ENCODE measurements at places on chromosomes 2 and 18.

- DNase-seq = no peak
These were observed 89.1 kb downstream of the AKAIN1 start for GRCh38 chr18:5107988-5108387.

DNA sequence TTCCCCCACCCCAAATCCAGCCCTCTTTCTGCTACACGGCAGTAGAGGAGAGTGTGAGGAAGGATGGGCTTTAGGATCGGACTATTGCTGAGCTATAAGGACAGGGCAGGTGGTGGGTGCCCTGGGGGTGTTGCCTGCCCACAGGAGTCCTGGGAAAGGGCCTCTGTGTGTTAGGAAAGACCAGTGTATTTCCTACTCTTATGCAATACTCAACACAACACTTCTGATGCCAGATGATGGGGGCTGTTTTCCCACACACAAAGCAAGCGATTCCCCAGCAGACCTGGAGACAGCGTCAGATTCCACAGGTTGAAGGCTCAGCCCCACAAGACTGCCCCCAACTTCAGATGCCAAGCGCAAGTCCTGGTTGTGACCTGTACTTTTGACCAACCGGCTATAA lies 91.0 kb upstream of the LCLAT1 start:
- no peak for DNase-seq

DNA sequence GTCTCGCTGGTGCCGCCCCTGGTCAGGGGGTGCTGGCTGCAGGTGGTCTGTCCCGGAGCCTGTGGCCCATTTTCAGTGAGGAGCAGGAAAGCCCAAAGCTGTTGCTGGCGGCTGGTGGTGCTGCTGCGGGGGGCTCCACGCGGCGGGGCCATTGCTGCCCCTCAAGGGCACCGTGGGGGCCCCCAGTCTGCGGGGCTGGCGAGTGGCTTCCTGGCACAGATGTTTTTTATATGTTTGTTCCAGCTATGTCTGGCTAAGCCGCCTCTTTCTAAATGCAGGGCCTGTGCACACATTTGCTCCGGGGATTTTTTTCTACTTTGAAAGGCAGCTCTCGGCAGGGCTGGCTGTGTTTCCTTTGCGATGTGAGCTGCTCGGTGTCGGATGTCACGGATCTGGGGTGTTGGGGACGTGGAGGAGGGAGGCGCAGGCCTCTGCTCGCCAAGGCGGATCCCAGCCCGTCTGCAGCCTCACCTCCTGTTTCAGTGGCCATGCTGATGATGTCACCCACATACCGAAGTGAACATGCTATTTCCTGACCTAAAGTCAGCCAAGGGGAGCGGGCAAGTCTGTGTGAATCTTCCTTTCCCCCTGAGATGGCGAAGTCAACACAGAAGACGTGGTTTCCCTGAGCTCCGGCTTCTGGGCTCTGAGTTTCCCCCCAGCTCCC lies 112.0 kb upstream of the CTDP1 start:
- peak; percentile 8 for DNase-seq

- no peak for DNase-seq
These were observed 55.0 kb downstream of the MEP1B start for GRCh38 chr18:32244881-32245280.

DNA sequence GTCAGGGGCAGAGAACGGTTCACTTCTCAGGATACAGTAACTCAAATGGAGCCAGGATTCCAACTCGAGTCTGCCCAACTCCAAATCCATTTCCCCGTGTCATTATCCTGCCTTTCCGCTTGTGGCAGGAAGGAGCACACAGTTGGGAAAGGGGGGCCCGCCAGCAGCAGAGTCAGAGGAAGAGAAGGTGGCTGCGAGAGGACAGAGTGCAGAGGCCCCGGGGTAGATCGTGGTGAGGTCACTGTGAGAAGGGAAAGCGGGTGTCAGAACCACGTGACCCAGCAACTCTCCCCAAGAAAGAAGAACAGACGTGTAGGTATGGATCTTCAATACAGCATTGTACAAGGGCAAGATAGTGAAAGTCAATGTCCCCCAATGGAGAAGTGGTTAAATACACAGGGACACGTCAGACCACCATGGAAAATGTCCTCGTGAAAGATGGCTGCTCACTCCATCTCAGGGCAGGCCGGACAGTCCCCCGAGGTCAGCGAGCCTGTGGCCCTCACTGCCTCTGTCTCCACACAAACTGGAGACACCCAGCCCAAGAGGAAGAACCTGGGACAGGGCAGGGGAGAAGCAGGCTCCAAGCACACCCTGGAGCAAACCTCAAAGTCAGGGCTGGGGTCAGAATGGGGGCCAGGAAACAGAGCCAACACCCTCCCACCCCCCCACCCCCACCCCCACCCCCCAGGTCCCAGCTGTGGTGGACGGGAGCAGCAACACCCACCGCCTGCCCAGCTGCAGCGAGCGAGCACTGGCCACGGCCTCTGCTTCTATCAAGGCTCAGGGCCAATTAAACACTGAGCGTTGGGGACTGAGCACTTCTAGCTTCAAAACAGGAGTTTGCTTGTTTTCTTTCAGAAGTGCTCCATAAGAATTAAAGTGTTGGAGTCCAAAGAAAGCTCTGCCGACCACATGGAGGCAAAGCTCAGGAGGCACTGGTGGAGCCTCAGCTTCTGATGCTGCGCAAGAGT lies 92.7 kb downstream of the EIPR1 start:
- no peak for DNase-seq

GRCh38 chr18:9673296-9674251 lies 34.5 kb upstream of the RAB31 start:
- peak; percentile 40 for DNase-seq

- no peak for DNase-seq
These were observed 47.0 kb downstream of the REV1 start for GRCh38 chr2:99442837-99443236.

- DNase-seq = no peak
These were observed 1.2 kb downstream of the EPB41L3 start for GRCh38 chr18:5542515-5543035.

- no peak for DNase-seq
These were observed 61.8 kb upstream of the CDC42EP3 start for GRCh38 chr2:37733251-37733650.

DNA sequence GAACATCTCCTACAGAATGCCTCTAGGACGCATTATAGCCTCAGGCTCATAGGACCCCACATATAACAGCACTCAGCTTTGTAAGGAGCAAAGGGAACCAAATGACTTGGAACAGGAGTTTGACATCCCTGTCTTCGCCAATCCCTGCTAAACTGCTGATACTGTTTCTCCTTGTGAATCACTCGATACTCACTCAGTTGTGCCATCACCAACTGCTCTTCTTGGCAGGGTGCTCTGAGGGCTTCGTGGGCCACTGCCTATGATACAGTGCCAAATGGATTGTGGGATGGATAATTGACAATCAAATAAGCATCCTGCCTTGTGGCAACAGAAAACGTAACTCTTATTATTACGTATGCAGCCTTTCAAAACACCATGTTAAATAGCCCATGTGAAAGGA lies 396.3 kb downstream of the RIT2 start:
- DNase-seq = no peak

- DNase-seq = no peak
These were observed 10.7 kb upstream of the SULT1C4 start for GRCh38 chr2:108367014-108367413.

GRCh38 chr2:112150851-112151250 lies 12.7 kb downstream of the FBLN7 start:
- no peak for DNase-seq

DNA sequence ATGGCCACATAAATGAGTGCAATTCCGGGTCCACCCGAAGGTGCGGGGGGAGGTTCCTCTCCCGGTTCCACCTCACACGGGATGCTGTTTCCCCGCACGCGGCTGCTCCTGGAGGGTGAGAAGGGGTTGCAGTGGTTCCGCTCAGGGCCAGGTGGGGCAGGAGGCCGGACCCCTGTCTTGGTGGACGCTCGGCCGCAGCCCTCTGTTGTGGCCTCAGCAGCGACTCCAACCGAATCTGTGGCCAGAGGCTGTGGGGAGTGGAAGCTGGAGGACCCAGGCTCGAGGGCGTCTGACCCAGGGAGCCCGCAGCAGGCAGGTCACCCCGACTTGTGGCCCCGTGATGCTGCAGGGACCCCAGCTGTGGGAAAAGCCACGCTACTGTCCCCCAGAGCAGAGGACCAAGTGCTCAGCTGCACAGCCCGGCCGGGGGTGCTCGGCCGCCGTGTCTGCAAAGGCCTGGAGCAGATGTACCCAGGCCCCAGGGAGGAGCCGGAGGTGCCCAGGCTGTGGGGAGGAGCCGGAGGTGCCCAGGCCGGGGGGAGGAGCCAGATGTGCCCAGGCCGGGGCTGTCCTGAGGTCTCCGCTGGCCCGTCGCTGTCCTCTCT lies 83.9 kb downstream of the RTP5 start:
- no peak for DNase-seq

- no peak for DNase-seq
These were observed 82.8 kb downstream of the SLC25A12 start for GRCh38 chr2:171811245-171811628.

DNA sequence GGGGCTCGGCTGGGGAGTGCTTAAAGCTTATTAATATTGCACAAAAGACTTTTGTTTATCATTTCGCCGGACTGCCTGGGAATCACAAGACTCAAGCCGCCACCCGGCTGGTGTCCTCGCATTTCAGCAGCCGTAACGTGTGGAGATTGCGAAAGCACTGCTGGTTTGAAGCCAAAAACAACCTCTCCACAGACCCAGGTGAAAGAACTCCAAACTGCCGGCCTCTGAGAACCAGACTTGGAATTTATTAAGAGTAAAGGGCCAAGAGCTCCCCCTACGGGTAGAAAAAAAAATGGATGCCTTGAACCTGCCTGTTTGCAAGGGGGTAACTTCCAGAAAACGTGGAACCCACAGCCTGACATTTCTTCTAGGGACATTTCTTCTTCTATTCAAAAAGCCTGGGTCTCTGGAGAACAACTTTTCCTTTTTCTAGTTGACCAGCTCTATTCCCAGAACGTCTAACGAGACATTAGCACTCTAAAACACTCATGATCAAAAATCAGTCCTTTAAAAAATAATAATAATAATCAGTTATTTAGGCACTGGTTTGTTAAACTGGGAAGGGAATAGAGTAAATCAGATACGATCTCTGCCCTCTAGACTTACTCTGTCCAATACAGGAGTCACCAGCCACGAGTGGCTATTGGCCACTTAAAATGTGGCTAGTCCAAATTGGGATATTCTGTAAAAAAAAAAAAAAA lies 216.3 kb downstream of the C1D start:
- peak; percentile 79 for DNase-seq

DNA sequence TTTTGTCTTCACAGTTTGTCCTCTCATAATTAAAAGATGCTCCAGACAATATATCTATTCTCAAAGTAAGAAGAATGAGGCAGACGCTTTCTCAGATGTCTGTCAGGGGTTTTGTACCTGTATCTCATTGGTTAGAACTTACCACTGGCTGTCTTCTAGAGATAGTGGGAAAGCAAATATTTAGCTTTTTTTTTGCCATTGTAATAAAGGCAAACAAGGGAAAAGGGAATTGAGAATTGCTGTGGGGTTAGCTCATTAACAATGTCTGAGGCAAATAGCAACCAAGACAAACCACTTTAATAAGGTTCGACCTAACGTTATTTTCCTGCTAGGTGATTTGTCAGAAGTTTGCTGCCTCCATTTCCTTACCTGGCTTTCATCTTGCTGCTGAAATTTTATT lies 30.0 kb downstream of the ZNF638 start:
- no peak for DNase-seq

- DNase-seq = no peak
These were observed 89.6 kb downstream of the NR4A2 start for GRCh38 chr2:156242874-156243273.

GRCh38 chr2:222734703-222735014 lies 63.2 kb downstream of the MOGAT1 start:
- no peak for DNase-seq

DNA sequence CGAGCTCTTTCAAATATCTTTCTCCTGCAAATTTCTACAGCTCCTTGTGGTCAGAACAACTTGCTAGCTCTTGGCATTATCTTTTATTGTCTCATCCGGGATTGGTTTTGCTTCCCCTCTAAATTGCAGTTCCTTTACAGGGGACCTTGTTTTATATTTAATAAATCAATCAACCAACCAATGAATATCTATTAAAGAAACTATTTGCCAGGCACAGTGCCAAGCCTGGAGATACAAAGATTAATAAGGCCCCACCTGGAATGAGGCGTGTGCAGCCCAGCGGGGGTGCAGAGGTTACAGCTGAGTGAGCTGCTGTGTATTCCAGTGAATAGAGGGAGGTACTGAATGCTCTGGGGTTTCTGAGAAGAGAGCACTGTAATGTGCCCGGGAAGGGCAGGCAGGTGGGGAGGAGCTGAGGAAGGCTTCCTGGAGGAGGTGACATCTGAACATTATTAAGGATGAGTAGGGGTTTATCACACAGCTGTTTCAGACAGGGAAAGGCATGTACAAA lies 51.8 kb downstream of the LIPG start:
- DNase-seq = no peak

DNA sequence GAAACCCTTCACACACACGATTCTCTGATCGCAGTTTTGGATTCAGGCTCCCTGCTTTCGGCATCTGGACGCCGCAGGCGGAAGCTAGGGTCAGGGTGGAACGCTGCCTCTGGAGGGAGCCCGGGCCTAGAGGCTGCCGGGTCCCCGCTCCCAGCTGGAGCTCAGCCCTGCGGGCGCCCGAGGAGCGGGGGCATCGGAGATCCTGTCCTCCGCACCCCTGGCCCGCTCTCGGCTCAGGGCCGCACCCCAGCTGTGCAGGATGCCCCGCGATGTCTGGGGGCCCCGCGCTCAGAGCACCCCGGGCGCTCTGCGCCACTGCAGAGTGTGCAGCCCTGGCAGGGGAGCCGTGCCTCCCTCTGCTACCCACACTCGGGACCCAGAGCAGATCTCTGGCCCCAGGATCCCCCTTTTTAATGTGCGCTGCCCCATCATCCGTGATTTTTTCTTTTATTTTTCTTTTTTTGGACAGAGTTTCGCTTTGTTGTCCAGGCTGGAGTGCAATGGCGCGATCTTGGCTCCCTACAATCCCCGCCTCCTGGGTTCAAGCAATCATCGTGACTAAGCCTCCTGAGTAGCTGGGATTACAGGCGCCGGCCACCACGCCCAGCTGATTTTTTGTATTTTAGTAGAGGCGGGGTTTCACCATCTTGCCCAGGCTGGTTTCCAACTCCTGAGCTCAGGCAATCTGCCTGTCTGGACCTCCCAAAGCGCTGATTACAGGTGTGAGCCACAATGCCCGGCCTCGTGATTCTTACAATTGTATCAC lies 54.8 kb upstream of the TUBA3E start:
- DNase-seq = no peak

DNA sequence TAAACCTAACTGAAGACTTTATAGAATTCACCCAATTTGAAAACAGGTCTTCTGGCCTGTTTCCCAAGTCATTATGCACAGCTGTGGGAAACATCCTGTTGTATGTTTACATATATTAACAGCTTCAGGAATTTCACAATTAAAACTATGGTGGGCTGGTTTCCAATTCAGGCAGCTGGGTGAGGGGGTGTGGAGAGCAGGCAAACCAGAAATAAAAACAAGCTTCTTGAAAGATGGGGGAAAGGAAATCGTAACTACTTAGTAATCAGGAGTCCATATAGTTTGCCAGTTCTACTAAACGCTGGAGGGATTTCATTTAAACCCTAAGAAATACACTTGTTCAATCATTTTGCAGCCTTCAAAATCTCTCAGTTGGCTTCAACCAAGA lies 22.8 kb downstream of the ATP8B1 start:
- DNase-seq = no peak

- peak; percentile 33 for DNase-seq
These were observed 88.9 kb upstream of the CYP26B1 start for GRCh38 chr2:72236445-72237067.

Data from H54 (cell line).